ENCODE measurements at places on chromosomes 5 and 9. TPM values are rescaled to one million over a fixed set of nuclear protein-coding genes. Genes with fewer than 3 reads are reported as not detected.

The ENTPD8 gene
- not detected for total RNA-seq

The CCNI2 gene
- total RNA-seq: not detected

The MATR3 gene
- total RNA-seq: 279 TPM

The SPATA31A1 gene
- total RNA-seq: not detected

The SLC4A9 gene
- total RNA-seq: not detected

The TOR2A gene
- total RNA-seq: 9.5 TPM

The GFI1B gene
- total RNA-seq: not detected

The IL5 gene
- total RNA-seq: not detected

The CCNJL gene
- total RNA-seq: 3.6 TPM

The PAEP gene
- not detected for total RNA-seq

The SECISBP2 gene
- 76.0 TPM for total RNA-seq

The CARTPT gene
- total RNA-seq: not detected

DNA sequence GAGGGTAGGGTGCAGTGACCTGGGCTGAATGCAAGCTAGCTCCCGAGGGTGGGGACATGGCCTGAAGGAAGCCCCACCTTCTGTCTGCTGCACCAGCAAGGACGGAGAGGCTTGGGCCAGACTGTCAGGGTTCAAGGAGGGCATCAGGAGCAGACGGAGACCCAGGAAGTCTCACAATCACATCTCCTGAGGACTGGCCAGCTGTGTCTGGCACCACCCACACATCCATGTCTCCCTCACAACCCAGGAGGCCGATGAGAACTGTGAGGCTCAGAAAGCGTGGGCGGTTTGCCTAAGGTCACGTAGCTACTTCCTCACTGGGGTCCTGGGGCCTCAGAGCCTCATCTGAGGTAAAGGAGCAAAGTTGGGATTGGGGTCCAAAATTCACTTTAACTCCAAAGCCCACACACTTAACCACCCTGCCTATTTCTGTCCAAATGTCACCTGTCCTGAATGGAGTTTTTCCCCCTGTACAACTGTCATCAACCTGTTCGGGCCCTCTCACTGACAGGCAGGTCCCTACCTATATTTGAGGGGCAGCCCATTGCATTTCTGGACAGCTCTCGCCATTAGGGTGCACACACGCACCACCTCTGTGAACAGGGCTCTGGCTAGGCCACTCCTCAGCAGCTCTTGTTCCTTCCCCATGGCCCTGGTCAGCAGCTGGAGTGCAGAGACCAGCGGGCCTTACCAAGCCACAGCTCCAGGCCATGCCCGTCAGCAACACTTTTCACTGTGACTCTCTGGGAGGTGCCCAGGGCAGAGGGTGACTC, 3.4 kb downstream of the IL13 start:
- no peak for DNase-seq

- DNase-seq: no peak
Observed at GRCh38 chr5:116068028-116068632, 16.7 kb upstream of the COMMD10 start.

DNA sequence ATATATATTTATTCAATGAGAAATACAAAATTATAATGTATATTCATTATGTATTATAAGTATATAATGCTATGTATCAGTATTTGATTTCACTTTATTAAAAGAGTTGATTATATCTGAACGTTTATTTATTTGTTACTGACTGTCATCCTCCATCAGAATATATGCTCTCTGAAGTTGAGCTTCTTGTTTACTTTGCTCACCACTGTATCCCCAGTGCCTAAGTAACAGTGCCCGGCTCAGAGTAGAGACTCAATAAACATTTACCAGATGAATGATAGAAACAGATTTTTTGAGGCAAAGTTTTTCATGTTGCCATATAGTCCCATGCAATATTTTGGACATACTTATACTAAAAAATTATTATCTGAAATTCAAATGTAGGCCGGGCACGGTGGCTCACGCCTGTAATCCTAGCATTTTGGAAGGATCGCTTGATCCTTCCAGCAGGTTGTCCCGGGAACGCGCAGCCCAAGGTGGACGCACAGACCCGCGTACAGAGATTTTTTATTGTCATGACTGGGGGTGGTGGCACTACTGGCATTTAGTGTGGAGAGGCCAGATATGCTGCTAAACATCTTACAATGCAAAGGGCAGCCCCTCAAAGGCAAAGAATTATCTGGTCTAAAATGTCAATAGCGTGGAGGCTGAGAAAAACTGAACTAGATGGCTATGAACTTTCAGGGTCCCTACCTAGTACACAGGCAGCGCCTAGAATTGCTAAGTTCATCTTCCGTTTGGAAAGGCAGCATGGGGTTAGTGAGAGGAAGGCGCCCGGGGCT, 761 bp upstream of the DNAJC25 start:
- no peak for DNase-seq

DNA sequence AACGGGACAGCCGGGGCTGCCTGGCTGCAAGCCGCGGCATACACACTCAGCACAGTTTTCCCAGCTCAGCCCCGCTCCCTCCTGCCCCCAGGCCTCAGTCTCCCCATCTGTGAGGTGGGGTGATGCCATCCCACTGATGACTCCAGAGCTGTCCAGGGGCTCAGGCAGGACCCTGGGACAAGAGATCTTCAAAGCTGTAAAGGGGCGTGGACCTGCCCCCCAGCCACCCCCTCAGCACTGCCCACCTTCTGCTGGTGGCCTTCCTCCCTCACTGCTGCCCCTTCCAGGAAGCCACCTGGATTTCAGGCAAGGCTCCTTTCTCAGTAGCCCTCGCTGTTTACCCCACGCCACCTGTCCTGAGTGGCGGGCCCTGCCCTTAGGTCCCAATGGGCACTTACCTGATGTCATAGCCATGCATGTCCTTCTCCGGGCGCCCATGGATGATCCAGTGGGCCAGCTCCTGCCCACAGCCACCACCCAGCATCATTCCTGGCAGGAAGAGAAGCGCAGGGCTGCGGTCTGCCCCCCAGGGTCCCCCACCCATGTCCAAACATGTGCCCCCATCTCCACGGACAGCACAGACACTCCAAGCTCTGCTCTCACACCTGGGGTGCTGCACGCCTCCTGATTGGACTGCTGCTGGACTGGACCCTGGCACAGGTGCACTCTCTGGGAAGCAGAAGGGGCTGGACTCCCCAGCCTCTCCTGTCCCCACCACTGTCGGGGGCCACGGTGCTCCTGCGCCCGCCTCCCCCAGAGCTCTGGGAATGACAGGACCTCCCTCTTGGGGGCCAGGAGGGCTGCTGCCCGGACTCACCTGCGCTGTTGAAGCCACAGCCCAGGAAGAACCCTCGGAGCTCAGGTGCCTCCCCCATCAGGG, 25.7 kb downstream of the SARDH start:
- no peak for DNase-seq

- DNase-seq: no peak
Observed at GRCh38 chr5:9363026-9363425, 182.8 kb downstream of the SEMA5A start.

- DNase-seq: no peak
Observed at GRCh38 chr9:112820881-112821280, 69.8 kb downstream of the SLC46A2 start.

DNA sequence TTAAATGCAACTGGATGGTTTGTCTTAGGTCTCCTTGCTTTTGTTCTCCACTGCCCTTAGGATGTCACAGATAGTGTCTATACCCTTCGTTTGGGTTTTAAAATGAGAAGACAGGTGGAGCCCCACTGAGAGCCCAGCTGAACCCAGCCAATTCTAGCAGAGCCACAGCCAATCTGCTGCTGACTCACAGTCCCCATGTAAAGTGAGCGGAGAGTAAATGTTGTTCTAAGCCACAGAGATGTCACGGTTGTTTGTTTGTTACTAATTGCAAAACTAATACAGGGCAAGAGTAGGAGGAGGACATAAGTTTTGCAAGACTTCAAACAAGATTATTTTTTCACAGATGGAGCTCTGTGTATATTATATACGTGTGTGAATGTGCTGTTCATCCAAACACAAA, 50.5 kb upstream of the AGXT2 start:
- no peak for DNase-seq

- DNase-seq: no peak
Observed at GRCh38 chr5:65327582-65327981, 154.1 kb downstream of the ADAMTS6 start.

DNA sequence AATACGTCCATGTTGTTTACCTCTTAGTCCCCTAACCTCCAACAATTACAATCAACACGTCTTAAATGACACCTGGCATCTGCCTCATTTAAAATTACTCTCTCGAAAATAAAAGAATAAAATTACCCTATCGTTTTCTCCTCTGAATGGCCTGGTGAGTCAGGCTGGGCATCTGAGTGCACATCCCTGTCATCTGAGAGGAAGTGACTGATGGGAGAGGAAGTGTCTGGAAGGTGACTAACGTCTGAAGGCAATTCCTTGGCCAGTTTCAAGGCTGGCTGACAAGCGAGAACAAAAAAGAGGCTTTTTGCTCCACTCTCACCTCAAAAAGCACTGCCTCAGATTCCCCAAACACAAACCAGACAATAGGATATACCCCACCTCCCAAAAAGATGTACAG, 57.7 kb downstream of the MAPKAP1 start:
- no peak for DNase-seq

GRCh38 chr9:129584136-129584535, 36.8 kb downstream of the C9orf50 start:
- no peak for DNase-seq

GRCh38 chr9:107227774-107228173, 55.3 kb upstream of the RAD23B start:
- DNase-seq: no peak

GRCh38 chr9:89596937-89597555, 7.8 kb upstream of the GADD45G start:
- DNase-seq: no peak

- peak; percentile 52 for DNase-seq
Observed at GRCh38 chr9:129335464-129336129, 157.5 kb upstream of the IER5L start.

DNA sequence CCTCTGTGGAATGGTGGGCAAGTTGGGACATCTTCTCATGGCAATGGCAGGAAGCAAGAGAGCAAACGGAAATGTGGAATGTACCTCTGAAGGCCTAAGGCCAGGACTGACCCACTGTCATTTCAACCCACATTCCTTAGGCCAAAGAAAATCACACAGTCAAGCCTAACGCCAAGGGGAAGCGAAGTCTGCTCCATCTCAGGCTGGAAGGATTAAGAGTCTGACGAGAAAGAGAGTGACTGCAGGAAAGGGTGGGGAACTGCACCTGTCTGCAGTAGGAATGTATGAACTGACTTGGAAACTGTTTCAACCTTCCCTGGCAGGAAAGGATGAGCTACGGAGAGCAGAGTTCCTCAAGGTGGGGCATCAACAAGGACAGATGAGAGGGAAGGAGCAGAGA, 90.2 kb upstream of the TAS2R1 start:
- no peak for DNase-seq

DNA sequence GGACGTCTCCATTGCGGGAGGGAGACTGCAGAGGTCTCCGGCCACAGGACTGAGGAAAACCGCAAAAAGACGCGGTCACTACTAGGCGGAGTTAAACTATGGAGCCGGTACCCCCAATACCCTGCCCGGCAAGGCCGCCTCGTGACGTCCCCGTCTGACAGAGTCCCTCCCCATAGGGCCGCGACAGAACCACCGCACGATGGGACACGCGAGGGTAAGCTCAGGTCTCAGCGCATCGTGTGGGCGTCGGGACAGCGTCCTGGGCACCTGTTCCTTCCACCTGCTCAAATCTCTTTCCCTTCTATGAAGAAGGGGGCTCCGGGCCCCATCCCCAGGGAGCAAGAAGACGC, 35.2 kb upstream of the GLDC start:
- peak; percentile 60 for DNase-seq

- no peak for DNase-seq
Observed at GRCh38 chr9:105330755-105331154, 86.3 kb downstream of the SLC44A1 start.

GRCh38 chr9:21875893-21876292, 73.5 kb downstream of the MTAP start:
- DNase-seq: no peak

GRCh38 chr9:3526997-3527940, 1.5 kb upstream of the RFX3 start:
- DNase-seq: no peak

GRCh38 chr5:144177548-144177947, 6.9 kb downstream of the KCTD16 start:
- no peak for DNase-seq

DNA sequence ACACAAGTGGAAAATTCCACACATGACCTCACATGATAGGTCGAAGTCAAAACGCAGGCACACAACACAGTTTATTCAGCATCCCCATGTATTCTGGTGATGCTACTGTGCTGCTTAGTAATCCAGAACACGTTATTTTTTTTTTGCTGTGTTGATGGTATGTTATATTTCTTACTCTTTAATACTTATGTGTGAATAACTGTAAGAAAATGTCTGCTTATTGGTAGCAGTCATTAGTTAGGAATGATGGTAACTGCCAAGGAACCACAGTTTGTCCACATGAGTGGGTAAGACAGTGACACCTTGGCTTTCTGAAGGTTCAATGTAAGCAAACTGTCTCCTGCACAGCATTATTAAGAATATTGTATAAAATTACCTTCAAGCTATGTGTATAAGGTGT, 107.7 kb upstream of the DAPK1 start:
- no peak for DNase-seq

- no peak for DNase-seq
Observed at GRCh38 chr5:81391-82021, 10.5 kb upstream of the PLEKHG4B start.

DNA sequence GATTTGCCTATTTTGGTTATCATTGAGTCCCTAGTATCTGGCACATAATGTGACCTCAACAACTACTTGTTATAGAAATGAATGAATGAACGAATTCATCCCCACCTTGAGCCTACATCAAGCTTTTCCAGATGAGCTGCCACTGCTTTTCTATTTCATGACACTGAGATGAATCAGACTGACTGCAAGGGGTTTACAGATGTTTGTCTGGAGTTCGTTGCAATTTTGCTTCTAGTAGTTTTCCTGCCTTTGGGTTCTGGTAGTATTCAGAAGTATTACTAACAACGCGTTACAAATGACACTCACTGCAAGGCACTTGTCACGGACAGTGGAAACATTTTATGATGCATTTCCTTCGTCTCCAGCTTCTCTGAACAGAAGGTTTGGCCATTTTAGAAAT, 222.3 kb downstream of the CD180 start:
- DNase-seq: no peak

DNA sequence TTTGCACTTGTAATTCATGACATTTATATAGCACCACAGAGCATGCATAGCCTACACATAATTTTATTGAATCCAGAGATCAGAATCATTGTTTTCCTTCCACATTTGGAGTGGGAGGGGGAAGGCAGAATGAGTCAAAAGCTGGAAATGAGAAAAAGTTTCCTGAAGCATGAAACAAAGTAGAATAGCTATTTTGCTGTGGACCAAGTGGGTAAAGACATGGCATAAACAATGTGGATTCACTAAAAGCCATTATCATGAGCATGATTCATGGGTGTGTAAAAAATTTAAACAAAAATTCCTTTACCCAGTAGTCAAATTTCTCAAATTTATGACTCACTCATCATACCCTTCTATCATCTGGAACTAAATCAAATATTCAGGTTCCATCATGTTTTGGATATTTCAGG, 97.9 kb downstream of the YIPF5 start:
- no peak for DNase-seq

DNA sequence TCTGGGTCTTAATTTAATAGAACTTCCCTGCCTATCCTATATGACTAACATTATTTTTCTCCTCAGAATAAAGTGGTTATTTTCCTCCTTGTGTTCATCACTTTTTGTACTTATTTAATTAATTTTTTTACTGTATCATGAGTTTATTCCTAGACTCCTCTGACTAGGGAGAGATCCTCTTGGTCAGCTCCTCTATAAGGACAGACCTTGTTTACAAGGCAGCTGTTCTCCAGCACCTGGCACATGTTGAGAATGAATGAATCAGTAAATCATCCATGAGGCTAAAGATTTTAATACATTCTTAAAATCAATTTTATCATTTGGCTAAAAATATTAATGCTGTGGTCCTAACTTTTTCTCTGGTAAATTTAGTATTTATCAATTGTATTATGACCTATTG, 139.8 kb downstream of the NUDT12 start:
- no peak for DNase-seq
